Glomerular endothelial cell (primary cell): ENCODE measurements at places on chromosomes 11 and 22. TPM values are rescaled to one million over a fixed set of nuclear protein-coding genes. Genes with fewer than 3 reads are reported as not detected.

Gene CLMP
- total RNA-seq: 1.5 and 7.1 TPM in 2 replicates

DNA sequence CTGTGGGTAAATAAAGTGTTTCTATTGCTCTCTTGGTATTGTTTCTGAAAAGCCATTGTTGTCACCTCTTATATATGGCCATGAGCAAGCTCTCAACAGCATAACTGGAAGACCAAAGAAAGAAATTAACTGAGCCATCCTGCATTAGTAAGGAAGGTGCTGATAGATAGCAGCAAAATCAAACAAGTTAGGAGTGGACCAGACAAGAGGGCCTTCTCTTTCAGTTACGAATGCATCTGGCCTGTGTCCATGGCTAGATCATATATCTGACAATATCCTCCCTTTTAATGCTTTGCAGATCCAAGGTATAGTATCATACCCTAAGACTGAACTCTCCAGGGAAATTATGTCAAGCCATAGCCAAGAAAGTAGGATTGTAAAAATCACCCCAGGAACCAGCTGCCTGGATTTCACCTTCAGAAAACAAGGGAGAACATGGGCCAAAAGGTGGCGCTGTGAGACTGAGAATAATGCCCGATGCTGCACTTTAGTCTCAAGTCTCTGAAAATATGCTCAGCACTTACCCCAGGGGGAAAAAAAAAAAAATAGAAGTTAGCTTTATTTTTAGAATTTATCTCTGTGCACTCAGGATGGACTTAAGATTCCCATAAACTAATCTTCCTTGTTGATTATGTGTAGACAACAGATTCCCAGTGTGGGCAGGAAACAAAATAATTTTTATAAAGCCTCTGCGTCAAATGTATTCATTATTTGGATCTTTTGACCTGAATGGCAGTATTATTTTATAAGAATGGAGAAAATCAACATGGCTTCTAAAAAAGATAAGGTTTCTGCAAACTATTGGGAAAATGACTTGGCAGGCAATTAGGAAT, 415.1 kb downstream of the ETS1 start:
- peak; percentile 86 for DNase-seq

- no peak for DNase-seq
Observed at GRCh38 chr11:110908401-110909105, 196.3 kb upstream of the ARHGAP20 start.

GRCh38 chr11:113387605-113388211, at the start of gene ANKK1:
Gene ANKK1 (plus strand): TSS chr11:113387779. CDS start chr11:113387885, 106 bp downstream.
- no peak for DNase-seq

- no peak for DNase-seq
Observed at GRCh38 chr22:36520423-36520822, 8.5 kb downstream of the EIF3D start.

- no peak for DNase-seq
Observed at GRCh38 chr11:79226126-79226525, 214.7 kb downstream of the TENM4 start.

Gene NLRP6
- not detected in 2 replicates for total RNA-seq

Gene SCGB1C1
- total RNA-seq: not detected in 2 replicates

Gene ARRB1
- total RNA-seq: 142 and 224 TPM in 2 replicates

Gene TEX12
- 0.23 TPM in 1 of 2 replicates, not detected in the other for total RNA-seq

DNA sequence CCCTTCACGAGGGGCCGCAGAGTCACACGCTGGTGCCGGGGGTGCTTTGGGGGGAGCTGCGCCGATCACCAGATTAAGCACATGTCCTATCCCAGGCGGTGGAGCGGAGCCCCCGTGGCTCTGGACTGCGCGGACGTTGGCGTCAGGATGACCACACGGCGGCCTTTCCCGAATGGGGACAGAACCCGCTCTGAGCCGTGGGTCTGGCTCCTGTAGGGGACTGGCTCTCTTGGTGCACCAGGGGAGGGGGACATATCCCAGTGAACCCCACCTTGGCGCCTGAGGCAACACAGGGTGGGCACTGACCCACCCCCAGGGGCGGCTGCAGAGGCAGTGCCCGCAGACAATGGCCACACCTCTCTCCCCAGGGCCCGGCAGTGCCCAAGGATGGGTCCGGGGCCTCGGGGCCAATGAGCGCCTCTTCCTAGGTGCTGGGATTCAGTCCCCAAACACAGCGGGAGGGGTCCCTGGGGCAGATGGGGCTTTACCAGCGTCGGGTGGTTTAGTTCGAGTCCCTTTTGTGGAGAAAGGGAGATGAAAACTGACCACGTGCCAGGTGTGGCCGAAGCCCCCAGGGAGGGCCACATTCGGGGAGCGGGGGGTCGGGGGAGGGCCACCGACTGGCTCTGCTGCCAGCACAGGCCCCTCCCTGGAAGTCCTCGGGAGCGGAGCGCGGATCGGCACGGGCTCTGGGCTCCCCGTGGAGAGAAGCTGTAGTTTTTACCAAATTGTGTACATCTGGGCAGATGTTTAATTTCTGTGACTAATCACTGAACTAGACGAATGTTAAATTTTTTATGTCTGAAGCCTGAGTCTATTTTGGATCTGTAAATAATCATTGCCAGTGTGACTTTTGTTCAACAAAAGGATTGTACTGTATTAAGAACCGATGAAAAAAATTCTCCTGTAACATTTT, 58.9 kb downstream of the GRAMD4 start:
- no peak for DNase-seq

- DNase-seq: no peak
Observed at GRCh38 chr11:109734566-109734965, 312.6 kb downstream of the C11orf87 start.

Gene MS4A15
- not detected in 2 replicates for total RNA-seq

- no peak for DNase-seq
Observed at GRCh38 chr11:73221451-73221850, 3.4 kb downstream of the P2RY2 start.

Gene DDX25
- not detected in 2 replicates for total RNA-seq

- no peak for DNase-seq
Observed at GRCh38 chr11:19426756-19427403, 186.1 kb upstream of the E2F8 start.

DNA sequence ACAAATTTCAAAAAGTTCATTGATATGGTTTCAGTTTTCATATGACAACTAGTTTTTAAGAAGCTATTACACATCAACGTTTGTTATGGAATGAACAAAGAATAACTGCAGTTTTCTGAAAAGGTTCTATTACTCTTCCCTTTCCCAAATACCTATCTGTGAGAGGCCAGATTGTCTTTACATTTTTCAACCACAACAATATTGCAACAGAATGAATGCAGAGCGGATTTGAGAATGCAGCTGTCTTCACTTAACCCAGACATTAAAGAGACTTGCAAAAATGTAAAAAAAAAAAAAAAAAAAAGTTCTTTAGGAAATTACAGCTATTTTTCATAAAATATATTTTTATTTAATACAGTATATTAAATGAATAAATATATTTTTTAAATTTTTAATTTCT, 250.8 kb downstream of the DDX10 start:
- no peak for DNase-seq

DNA sequence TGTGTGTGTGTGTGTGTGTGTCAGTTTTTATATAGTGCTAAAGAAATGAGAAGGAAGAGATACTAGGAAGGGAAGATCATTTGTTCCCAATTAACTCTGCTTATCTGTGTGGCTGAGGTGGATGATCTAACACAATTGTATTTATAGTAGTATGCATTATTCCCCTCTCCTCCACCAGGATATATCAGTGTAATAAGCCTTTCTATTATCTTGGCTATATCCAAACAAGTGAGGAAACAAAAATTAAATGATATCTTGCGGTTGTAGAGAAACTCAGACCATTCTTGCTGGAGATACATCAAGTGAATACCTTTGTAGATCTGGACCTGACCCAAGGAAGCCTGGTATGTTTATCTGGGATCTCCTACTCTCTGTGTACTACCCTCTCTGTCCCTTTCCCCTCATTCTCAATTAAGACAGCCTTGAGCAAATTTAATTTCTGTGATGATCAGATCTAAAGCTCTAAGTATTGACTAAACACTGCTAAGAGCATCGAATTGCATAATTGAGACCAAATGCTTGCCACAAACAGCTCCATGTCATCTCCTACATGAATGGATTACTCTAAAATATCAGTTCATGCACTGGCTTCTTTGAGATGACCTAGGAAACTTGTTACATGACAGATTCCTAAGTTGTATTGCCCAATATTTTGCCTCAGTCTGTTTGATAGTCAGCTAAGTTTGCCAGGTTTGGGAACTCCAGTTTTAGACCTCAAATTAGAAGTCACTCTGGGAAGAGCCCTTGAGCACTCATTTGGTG, 185.3 kb upstream of the CTSC start:
- no peak for DNase-seq

GRCh38 chr11:109864151-109864661, 229.0 kb upstream of the ZC3H12C start:
- no peak for DNase-seq

Gene RFPL1
- total RNA-seq: not detected in 2 replicates

GRCh38 chr22:26038365-26038764, 130.9 kb upstream of the SEZ6L start:
- DNase-seq: no peak

DNA sequence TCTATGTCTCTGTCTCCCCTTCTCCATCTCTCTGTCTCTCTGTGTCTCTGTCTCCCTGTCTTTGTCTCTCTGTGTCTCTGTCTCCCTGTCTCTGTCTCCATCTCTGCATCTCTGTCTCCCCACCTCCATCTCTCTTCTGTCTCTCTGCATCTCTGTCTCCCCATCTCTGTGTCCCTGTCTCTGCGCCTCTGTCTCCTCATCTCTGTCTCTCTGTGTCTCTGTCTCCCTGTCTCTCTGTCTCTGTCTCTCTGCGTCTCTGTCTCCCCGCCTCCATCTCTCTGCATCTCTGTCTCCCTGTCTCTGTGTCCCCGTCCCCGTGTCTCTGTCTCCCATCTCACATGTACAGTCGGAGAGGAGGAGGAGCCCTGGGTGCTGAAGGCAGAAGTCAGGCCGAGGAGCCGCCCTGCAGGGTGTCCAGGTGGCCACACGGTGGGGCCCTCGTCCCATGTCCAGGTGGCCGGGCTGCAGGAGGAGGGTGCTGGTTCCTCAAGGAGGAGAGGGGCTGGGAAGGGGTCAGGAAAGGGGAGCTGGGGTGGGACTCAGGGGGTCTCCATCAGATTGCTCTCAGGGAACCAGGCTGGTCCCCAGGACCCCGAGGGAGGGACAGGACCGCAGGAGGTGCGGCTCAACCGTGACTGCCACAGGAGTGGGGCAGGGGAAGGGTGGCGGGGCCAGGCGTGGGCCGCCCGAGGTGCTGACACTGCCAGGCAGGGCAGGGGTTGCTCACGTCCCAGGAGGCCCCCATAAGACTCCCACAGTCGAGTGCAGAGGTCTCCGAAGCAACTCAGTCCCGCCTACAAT, 25.6 kb upstream of the TH start:
- no peak for DNase-seq

DNA sequence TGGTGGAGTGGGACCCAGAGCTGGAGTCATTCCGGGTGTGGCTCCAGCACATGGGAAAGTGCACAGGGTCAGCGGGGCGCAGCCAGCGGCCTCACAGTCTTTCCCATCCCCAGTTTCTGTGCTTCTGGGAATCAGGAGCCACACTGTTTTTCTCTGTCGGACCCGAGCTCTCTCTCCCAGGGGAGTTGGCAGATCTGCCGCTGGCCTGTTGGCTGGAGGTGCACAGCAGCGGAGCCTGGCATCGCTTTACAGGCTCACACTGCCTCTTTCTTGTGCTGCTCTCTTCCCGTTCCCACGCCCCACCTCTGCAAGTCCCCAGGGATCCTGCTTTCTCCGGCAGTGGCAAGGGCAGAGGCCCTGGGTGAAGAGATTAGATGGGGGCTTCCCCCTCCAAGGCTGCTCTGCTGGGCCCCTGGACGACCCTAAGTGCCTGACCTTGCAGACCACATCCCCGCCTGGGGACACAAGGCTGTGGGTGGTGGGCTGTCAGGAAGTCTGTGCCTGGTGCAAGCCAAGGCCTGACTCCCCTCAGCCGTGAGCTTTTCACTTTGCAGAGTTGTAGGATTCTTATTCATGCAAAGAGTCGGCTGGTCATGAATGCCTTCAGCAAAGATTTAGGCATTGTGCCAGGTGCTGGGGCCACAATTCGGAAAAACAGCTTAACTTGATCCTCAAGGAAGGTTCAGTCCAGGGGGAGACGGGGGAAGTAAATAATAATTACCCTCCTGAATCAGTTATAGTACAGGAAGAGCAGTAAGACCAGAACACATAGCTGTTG, 116.3 kb downstream of the TIMP3 start:
- no peak for DNase-seq

DNA sequence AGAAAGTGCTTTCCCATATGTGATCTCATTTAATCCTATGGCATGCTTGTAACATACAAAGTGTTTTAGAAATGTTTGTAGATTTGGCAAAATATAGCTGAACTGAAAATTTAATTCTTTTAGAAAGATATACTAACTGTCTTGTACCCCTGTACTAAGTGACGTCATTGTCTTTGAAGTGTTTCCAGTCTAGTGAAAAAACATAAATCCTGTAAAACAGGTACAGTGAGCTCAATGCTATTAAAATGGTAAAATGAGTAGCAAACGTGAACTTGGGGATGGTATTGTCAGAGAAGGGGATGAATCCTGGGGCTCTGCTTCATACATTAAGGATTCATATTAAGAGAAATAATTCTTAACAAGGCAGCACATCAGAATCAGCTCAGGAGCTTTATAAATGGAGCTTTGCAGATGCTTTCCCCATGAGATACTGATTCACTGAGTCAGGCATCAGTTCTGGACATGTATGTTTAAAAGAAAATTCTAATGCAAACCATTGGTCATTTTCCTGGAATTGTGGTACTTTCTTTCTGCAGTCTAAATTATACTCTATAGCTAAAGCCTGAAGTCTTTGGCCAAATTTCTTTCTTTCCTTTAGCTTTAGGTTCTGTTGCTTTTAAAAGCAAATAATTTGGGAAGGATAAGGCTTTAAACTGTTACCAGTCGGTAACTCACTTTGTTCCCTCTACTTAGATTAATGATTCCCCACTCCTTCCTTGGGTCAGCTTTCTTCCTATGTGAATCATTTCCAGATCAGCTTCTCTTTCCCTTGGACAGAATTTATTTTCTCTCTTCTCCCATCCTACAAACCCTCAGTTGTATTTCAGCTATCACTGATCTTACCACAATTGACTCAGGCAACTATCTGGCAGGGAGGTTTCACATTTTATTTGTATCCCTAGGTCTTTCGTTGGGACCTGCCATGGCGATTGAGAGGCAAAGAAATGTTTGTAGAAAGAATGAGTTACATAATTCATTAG, 57.5 kb upstream of the DDI1 start:
- DNase-seq: no peak

- no peak for DNase-seq
Observed at GRCh38 chr22:19644314-19645223, 69.7 kb upstream of the SEPTIN5 start.

- no peak for DNase-seq
Observed at GRCh38 chr11:72958791-72959190, 144.6 kb downstream of the ATG16L2 start.

DNA sequence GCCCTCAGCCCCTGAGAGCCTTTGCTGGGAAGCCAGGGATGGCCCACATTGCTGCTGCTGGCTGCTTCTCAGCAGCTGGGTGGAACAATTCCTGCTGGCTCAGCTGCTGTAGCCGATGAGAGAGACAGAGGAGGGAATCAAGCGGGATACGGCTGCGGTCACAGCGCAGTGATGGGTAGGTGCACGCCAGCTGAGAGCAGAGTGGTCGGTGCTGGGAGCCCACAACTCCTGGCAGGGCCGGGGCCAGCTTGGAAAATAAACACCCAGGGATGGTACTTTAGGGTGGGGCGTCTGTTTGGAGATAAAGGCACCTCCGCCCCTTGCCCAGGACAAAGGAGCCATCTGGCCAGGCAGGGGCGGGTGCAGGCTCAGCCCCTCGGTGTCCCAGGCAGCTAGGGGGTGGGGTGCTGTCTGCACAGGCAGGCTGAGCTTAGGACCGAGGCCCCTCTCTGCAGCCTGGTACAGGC, 480.5 kb downstream of the MIAT start:
- no peak for DNase-seq
